ENCODE measurements at places on chromosomes 4 and X. TPM values are rescaled to one million over a fixed set of nuclear protein-coding genes. Genes with fewer than 3 reads are reported as not detected.

- no peak for DNase-seq
Observed at GRCh38 chr4:173073939-173074500, 94.6 kb upstream of the GALNT7 start.

GRCh38 chrX:66014556-66014955 is 25.3 kb downstream of the VSIG4 start:
- DNase-seq = no peak

GRCh38 chr4:174537634-174538033 is 15.3 kb upstream of the HPGD start:
- no peak for DNase-seq

Gene RASL11B
- not detected for total RNA-seq
